ENCODE measurements at places on chromosomes 2 and 18.

DNA sequence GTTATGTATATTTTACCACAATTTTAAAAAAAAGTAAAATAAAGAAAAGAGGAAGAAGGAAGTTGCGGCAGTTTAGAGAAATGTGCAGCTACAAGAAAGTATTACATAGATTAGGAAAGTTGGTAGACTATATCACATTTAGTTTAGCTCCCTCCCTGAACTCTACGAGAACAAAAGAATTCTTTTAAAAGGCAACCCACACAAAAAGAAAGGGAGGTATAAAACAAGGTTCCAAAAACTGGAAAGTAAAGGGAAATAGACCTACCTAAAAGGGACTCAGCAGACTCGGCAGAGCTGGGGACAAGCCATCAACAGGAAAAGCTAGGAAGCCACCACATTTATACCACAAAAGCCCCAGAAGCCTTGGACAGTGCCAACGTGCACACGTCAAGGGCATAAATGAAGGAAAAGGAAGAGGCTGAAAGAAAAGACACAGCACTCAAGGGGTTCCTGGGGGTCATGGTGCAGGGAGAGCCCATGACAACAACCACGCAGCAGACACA lies 9.1 kb downstream of the TMEM127 start:
- DNase-seq, result no peak

GRCh38 chr2:189982087-189982486 lies 80.4 kb downstream of the MSTN start:
- no peak for DNase-seq

GRCh38 chr2:19068206-19068605 lies 290.2 kb downstream of the OSR1 start:
- no peak for DNase-seq

GRCh38 chr2:190938771-190939335 lies 58.2 kb downstream of the GLS start:
- DNase-seq, result no peak

- no peak for DNase-seq
Measured at GRCh38 chr18:57437766-57438671, 2.8 kb downstream of the ONECUT2 start.

DNA sequence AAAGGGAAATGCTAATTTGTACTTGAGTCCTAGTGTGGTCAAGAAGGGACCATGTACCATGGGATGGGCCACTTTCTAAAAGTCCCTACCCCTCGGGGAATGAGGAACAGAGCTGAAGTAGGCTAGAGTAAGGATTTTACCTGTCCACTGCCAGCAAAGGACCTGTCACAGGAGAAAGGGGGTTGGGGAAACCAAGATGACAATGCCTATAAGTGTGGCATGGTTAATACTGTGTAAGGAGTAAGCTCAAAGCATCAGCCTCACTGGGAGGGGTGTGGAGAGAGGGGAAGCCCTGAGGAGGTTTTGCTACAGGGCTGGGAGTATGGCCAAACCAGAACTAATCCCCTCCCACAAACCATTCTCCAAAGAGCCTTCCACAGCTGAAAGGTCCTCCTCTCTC lies 15.8 kb downstream of the GKN2 start:
- DNase-seq, result no peak

- DNase-seq, result no peak
Measured at GRCh38 chr2:182031956-182032355, 46.3 kb downstream of the PPP1R1C start.

DNA sequence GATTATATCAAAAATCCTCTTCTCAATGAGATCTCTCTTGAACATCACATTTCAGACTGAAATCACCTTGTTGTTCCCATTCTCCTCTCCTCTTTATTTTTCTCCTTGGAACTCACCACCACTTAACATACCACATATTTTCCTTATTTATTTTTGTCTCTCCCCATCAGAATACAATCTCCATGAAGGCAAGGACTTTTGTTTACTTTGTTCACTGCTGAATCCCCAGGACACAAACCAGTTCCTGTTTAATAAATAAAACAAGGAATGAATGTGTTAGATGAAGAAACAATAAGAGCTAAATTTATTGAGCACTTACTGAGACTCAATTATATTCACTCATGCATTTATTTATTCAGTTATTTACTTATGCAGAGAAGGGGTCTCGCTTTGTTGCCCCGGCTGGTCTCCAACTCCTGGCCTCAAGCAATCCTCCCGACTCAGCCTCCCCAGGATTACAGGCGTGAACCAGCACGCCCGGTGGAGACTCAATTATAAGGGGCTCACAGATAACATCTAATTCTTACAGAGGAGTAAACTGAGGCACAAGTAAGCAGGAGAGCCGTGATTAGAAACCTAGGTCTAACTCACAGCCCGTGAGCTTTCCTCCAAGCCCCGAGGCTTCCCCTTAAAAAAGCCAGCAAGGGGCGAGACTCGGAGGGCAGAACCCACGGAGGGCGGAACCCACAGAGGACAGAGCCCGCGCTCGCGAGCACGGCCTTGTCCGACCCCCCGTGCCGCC lies 616 bp upstream of the TAF1B start:
- no peak for DNase-seq

DNA sequence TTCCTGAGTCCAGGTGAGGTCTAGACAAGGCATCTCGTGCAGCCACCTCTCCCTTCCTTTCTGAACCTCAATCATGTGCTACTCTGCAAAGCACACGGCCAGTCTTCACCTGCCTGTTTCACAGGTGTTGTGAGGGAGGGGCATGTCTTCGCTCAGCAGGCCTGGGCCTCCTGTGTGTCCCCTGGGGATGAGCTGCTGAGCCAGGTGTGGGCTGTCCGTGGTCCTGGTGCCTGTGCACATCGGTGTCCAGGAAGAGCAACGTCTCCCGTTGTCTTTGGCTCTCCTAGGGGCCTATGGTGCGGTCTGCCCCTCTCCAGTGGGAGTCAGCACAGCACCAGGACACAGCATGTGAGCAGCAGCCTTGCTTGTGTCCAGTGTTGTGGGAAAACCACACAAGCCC lies 16.7 kb downstream of the ARHGEF4 start:
- DNase-seq, result no peak

DNA sequence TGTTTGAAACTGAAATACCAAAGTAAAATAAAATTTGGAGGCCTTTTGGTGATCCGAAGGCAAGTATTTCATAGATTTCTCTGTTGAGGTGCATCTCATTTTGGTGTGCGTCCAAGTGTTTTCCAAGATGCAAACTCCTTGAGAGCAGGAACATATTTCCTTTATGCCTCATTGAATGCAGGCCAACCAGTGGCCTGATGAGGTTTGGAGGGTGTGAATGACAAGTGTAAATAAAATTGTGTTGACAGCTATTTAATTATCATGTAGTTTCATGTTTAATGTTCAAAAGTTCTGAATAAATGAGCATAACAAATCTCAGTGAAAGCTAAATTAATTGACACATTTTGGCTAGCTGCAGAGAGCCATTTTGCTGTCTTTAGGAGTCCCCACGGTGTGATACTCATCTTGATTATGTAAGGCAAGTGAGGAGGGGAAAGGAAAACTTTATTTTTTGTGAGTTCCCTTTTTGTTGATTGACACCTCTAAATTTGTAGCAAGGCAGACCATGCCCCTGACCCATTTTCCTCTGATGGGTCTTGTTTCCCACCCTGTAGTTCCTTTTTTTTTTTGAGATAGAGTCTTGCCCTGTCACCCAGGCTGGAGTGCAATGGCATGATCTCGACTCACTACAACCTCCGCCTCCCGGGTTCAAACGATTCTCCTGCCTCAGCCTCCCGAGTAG lies 6.3 kb upstream of the LTBP1 start:
- DNase-seq, result no peak

- DNase-seq, result no peak
Measured at GRCh38 chr2:134766583-134766982, 47.8 kb upstream of the TMEM163 start.

GRCh38 chr2:222052934-222053367 lies 245.8 kb downstream of the PAX3 start:
- no peak for DNase-seq

- DNase-seq, result no peak
Measured at GRCh38 chr2:17628349-17629261, 88.1 kb downstream of the VSNL1 start.

DNA sequence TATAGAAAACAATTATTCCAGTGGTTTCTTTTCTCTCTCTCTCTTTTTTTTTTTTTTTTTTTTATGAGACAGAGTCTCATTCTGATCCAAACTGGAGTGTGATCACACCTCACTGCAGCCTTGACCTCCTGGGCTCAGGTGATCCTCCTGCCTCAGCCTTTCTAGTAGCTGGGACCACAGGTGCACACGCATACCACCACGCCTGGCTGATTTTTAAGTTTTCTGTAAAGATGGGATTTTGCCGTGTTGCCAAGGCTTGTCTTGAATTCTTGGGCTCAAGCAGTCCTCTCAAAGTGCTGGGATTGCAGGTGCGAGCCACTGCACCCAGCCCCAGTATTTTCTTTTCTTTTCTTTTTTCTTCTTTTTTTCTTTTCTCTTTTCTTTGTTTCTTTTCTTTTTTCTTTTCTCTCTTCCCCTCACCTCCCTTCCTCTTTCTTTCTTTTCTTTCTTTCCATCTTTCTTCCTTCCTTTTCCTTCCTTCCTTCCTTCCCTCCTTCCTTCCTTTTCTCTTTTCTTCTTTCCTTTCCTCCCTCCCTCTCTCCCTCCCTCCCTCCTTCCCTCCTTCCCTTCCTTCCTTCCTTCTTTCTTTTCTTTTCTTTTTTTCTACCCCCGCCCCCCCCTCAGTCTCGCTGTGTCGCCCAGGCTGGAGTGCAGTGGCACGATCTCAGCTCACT lies 76.9 kb downstream of the ZNF532 start:
- no peak for DNase-seq

- DNase-seq, result no peak
Measured at GRCh38 chr2:46837704-46838103, 77.9 kb downstream of the MCFD2 start.

DNA sequence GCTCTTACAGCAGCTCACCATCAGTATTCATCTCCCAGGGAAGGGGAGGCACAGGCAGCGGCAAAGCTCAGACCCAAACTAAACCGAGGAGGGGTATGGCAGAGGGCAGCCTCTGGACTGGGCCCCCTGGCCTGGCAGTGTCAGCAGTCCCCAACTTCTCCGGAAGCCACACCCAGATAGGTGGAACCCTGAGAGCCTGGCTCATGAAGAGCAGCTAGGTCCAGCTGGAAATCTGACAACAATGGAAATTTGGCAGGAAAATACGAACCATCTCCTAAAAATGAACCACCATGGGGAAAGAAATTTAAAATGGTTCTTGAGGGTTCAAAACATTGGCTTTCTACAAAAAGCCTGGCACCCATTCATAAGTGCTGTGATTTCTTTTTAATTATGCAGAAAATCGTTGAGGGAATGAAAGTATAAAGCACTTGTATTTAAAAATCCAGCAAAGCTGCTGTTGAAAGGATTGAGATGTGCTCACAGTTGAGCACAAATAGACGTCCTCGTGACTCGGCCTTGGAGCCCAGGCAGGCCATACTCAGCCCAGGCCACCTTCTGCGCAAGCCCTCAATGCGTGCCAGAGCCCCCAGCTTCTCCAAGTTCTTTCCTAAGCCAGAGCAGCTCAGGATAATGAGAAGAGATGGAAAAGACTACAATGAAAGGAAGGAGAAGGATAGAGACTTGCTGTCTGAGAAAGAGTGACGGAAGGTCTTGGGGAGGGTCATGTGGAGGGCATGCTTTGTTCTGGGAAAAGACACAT lies 93.0 kb downstream of the COL6A3 start:
- no peak for DNase-seq

- DNase-seq, result peak; percentile 72
Measured at GRCh38 chr18:23143815-23144261, 8.6 kb downstream of the CABLES1 start.

- DNase-seq, result no peak
Measured at GRCh38 chr18:62637807-62638687, 77.3 kb upstream of the PHLPP1 start.

DNA sequence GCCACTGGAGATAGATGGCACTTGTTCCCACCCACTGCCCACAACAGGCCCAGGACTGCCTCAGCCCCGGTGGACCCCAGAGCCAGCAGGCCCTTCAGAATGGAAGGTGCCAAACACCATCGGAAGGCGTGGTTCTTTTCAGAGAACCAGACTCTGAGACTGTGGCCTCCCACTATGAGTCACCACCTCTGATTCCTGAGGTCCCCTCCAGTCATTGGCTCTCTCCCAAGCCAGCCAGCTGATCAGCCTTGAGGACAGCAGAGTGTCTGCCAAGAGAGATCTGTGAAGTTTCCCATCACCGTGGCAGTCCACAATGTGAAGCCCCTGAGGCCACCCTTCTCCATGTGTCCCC lies 10.4 kb upstream of the MAP3K2 start:
- no peak for DNase-seq

- no peak for DNase-seq
Measured at GRCh38 chr2:96549466-96549785, 12.9 kb downstream of the ARID5A start.

DNA sequence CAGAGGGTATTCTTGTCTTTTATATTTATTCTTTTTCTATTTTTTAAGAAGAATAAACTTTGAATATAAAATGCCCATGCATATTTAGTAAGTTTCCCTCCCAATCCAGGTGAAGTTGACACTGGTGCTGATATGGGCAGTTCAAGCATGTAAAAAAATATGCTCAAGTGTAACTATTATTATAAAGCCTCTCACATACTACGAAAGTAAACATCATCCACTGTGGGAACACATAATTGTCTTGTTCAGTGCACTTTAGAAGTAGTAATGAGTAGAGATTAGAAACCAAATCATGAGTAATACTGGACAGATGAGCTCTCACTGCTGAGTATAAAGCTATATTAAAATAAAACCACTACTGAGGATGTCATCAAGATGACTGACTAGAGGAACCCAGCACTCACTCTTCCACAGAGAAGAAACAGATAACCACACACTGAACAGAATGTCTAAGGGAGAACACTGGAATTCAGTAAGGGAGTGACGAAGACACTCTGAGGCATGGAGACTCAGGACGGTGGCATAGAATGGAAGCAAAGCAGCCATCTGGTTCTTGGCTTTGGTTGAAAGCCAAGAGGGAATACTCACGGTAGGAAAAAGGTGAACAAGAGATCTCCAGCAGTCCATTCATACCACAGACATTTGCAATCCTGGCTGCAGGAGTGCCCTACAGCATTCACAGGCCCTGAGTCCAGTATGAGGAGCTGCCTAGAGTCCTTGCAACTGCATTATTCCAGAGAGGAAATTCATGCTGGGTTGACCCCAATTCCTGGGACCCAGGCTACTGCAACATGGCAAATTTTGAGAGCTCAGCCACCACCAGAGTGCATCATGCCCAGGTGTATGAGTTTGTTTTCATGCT lies 9.5 kb upstream of the FAM110C start:
- no peak for DNase-seq

DNA sequence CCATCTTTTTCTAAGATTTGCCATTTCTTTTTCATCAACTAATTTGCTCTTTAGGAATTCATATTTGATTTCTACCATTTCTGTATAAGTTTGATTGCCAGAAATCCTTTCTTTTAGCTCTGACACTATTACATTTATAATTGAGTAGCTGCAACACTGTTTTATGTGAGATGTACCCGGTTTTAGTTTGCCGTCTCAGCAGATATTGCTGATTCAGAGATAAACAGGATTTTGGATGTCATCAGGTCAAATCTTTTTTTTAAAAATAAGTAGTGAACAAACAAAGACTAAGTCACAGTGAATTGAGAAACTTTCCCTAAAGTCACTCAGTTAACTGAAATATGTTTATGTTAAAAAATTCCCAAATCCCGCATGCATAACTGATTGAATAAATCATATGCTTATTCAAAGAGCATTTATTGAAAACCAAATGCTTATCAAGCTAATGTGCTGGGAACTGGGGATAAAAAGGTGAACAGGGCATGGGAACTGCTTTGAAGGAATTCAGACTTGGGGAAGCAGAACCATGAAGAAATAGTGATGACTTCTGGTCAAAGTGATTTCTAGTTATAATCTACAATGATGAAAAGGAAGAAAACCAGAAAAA lies 19.5 kb upstream of the CCDC102B start:
- DNase-seq, result no peak

GRCh38 chr2:59461127-59461526 lies 1092.3 kb downstream of the BCL11A start:
- no peak for DNase-seq

All from left forelimb (tissue), 1 donor.